SK-N-SH (cell line): ENCODE measurements at places on chromosomes 2 and 18. TPM values are rescaled to one million over a fixed set of nuclear protein-coding genes. Genes with fewer than 3 reads are reported as not detected.

Gene MAB21L4
- not detected in 2 replicates for polyA plus RNA-seq

Gene RAB6C
- polyA plus RNA-seq, result 0.02 and 0.05 TPM in 2 replicates

- no peak for DNase-seq
These were observed 73.6 kb downstream of the LPIN2 start for GRCh38 chr18:2939317-2939716.

GRCh38 chr2:165450156-165450555, 19.3 kb upstream of the CSRNP3 start:
- DNase-seq, result no peak

DNA sequence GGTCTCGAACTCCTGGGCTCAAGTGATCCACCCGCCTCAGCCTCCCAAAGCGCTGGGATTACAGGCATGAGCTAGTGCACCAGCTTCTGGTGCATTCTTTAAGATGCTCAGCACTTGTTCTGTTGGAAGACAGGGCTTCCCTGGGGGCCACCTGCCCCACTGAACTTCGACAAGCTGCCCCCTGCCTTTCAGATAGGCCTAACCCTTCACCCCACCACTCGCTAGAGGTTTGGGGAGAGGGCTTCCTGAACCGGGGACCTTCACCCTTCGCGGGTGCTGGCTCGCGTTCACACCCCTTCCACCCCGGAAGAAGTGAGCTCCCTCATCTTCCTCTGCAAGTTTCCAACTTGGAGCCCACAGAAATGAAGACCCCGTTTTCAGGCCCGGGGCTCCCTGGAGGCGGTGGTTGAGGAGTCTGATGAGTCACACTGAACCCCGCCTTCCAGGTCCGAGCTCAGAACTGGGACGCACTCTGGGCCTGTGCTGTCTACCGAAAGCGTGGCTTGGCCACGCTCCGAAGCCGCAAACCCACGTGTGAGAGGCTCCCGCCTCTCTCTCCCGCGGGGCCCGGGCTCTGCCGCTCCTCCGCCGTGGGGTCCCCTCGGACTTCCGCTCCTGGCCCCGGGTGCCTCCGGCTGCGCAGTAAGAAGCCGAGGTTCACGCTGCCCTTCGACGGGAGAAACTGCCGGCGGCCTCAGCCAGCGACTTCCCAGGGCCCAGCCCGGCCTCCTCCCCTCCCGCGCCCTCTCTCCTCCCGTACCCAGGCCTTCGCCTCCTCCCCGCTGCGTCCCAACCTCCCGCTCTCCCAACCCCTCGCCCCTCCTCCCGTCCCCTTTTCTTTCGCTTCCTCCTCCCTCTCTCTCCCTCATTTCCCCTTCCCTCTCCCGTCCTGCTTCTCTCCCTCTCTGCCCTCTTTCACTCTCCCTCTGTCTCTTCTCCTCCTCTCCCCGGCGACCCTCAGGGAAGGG, 47.5 kb upstream of the SP3 start:
- no peak for DNase-seq

- no peak for DNase-seq
These were observed 106.3 kb downstream of the GRB14 start for GRCh38 chr2:164515030-164515429.

- peak; percentile 64 for DNase-seq
These were observed 101.2 kb downstream of the PXDN start for GRCh38 chr2:1642993-1643619.

Gene TMEM37
- polyA plus RNA-seq, result 0.13 and 0.25 TPM in 2 replicates

- no peak for DNase-seq
These were observed 311.6 kb downstream of the IRS1 start for GRCh38 chr2:226488034-226488433.

Gene MTLN
- polyA plus RNA-seq, result 39.1 and 45.6 TPM in 2 replicates

- no peak for DNase-seq
These were observed 347.0 kb upstream of the ID2 start for GRCh38 chr2:8334866-8335325.

- DNase-seq, result no peak
These were observed 179.5 kb upstream of the ID2 start for GRCh38 chr2:8502316-8502715.

DNA sequence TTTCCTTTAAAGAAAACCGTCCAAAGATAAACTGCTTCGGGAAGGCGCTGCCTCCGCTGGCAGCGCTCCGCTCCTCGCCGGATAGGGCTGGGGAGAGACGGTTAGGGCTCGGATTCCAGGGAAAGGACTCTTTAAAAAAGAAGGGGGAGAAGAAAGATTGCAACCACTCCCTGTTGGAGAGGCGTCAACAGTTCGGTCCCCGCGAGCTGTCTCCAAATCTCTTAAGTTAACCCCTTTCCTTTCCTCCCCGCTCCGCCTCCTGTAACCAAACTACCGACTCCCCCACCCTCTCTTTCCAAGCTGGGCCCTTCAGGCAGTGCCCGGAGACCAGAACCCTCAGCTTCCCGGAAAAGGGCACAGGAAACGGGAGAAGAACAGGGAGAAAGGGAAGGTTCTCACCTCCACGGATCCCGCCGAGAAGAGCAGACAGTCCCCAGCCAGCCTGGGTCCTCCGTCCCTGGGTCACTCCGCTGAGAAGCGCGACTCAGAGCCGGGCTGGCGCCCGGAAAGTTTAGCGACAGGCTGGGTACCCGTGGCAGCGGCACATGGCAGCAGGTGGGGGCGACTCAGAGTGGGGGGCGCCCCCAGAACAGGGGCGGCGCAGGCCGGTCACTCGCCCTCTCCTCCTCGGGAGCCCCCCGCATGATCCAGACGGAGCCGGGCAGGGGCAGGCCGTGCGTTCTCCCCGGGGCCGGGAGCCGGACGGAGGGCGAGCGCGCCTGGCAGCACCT, 675 bp downstream of the FZD5 start:
- no peak for DNase-seq

- no peak for DNase-seq
These were observed 45.0 kb upstream of the CREB1 start for GRCh38 chr2:207484444-207485391.

DNA sequence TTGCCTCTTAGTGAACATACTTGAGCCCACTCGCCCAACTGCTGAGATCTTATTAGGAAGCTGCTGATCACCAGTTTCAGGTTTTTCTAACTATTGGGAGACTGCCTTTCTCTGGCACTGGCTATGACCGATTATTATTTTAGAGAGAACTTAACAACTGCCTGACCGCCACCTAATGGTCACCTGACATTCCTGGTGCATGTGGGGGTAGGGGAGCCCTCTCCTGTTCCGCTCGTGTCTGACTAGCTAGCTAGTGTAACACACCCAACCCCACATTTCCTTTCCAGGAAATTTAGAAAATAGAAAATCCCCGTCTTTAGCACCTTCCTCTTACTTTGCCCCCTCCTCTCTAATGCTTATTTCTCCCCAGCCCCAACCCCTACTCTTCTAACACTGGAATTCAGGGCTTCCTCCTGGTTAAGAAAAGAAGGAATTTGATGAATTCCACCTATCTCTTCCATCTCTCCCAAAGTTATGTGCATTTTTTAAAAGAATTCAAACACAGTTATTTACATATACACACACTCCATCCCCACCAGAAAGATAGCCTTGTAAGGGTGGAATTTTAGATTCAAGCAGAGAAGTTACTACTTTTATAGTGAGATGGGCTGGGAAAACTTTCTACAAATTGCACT, 19.4 kb upstream of the DNER start:
- DNase-seq, result no peak

DNA sequence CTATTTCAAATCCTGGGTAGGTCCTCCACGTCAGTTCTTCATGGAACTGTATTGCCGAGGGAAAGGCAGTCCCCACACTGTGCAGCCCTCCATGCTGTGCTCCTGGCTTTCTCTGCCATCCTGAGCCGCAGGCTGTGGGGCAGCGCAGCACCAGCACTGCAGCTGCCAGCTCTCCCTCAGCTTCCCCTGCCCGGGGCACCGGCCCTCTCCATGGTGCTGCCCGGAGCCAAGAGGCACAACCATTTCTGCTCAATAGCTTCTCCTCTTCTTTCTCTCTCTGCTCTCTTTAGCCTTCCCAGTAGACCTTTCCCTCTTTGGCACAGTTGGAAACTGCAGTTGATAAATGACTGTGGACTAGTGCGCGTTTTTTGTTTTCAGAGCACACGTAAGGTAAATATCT, 12.1 kb downstream of the ANKRD23 start:
- no peak for DNase-seq

GRCh38 chr2:216635701-216636550, 2.7 kb downstream of the IGFBP2 start:
- DNase-seq, result peak; percentile 70
